A172 (cell line): ENCODE measurements at places on chromosomes 12 and 14. TPM values are rescaled to one million over a fixed set of nuclear protein-coding genes. Genes with fewer than 3 reads are reported as not detected.

DNA sequence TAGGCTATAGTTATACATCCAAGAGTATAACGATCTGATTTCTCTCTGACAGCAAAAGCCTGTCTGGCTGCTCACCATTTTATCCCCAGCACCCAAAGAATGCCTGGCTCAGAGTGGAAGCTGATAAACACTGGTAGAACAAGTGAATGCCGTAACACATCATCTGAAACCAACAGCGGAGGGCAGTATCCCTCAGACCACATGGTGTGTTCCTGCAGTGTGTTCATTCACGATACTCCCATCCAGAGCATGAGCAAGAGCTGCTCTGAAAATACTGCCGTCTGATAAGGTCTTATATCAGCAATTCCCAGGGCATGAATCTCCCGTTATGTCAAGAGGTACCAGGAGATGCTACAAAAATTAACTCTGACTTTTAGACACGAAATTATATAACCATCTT is 95.9 kb downstream of the TTC7B start:
- DNase-seq = no peak

DNA sequence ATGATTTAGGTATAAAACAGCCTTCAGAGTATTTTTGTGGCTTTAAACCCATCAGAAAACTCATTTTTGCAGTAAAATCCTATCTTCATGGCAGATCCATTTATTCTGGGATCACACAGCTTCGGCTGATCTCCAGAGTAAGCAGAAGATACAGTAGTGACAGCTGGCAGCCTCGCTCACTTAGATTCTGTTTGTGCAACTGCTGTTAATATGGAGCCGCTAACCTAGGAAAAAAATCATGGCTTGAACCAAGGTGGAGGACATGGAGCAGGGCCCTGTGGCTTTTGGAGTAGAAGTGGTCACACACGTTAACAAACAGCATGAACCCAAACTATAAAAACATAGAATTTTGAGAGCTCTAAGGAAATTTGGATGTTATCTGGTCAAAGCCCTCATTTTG is 137.2 kb upstream of the ARHGAP5 start:
- no peak for DNase-seq

- no peak for DNase-seq
These were observed 114.7 kb upstream of the FKBP4 start for GRCh38 chr12:2679816-2680675.

The RNASE1 gene
- total RNA-seq = not detected in 2 replicates

The OLR1 gene
- 26.5 and 27.9 TPM in 2 replicates for total RNA-seq

GRCh38 chr14:50254248-50254647 is 22.9 kb upstream of the SOS2 start:
- DNase-seq = no peak

- no peak for DNase-seq
These were observed 238.8 kb downstream of the DACT1 start for GRCh38 chr14:58876608-58877007.

The GZMB gene
- not detected in 2 replicates for total RNA-seq

DNA sequence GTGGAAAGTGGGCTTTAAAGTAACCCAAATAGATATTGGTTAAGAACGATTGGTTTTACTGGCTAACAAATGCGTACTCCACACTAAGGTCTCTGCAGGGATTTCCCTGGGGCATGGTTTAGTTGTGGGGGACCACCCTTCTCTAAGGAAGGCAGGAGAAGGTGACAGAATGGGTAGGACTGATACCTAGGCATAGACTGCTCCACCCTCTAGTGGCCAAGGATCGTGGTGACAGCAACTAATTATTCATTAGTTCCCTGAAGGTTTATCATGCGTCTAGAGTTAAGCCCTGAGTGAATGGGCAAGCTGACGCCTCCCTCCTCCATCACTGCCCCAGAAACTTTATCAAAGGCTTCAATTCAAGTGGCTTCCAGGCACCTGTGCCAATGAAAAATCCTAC is 9.1 kb downstream of the FAM181A start:
- no peak for DNase-seq

The TDRD9 gene
- total RNA-seq = not detected in 2 replicates

GRCh38 chr12:6834873-6835272 is 5.9 kb upstream of the GNB3 start:
- DNase-seq = no peak

The KRT2 gene
- total RNA-seq = not detected in 2 replicates

DNA sequence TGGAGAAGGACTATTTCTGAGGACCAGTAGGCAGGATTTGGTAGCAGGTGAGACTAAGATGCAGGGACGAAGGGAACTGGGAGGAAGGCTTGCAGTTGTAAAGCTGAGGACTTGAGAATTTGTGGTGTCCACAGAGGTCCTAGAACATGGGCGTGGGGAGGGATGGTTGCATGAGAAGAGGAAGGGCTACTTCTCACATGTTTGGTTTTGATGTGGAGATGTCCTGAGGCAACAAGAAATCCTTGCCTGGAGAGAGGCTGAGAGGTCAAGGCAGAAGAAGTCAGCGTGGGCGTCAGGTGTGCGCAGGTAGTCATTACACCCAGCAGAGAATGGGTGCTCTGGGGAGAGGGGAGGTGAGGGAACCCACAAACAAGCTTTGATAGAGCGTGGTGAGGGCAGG is 5.7 kb upstream of the RABGGTA start:
- DNase-seq = no peak

DNA sequence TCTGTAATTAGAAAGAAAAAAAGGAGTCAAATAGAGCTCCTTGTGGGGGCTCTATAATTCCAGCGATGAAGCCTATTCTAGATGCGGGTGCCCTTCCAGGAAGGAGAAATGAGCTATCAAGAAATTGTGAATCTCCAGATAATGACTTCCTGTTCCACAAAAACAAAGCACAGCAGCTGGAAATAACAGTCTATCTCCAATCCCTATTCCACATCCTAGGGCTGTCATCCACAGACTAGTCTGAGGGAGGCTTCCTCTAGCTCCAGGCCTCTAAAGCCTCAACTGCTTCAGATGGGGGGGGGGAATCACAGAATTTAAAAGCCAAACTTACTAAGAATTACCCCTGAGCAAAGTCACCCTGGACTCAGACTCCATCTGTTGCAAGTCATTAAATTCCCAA is 77.4 kb upstream of the GTF2A1 start:
- DNase-seq = no peak

- no peak for DNase-seq
These were observed 50.4 kb downstream of the SLC24A4 start for GRCh38 chr14:92373336-92373735.

The TMEM179 gene
- 0.43 TPM in 1 of 2 replicates, not detected in the other for total RNA-seq

DNA sequence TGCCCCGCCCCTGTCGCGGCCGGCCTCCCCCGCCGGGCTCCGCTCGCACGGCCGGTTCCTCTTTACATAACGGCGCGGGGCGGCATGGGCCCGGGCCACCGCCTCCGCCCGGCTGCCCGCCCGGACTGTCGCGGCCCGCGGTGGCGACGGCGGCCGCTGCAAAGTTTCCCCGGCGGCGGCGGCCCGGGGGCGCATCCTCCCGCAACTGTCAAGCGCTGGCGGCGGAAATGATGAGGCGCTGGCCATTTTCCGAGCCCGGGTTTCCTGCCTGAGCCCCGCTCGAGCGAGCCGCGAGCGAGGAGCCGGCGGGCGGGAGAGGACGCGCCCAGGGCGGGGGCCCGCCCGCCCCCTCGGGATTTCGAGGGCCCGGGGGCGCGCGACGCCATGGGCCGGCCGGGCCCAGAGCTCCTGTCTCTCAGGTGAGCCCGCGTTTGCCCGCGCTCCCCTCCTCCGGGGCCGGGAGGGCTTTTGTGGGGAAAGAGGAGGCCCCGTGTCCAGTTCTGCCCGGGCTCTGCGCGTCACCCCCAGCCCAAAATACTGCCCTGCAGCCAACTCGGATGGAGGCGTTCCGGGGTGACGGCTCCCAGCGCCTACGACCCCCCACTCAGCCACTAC is at the start of gene SH2B3:
SH2B3 (plus strand) TSS at position 65 of the 615 bp plus-strand sequence. CDS start 12,223 bp downstream, outside the sequence.
- no peak for DNase-seq

GRCh38 chr14:80080601-80081000 is 130.7 kb downstream of the DIO2 start:
- no peak for DNase-seq

- DNase-seq = peak; percentile 23
These were observed 60.9 kb upstream of the OR4E1 start for GRCh38 chr14:21734457-21735074.

The KERA gene
- total RNA-seq = not detected in 2 replicates

The OAS1 gene
- 5.1 TPM in 2 replicates for total RNA-seq

DNA sequence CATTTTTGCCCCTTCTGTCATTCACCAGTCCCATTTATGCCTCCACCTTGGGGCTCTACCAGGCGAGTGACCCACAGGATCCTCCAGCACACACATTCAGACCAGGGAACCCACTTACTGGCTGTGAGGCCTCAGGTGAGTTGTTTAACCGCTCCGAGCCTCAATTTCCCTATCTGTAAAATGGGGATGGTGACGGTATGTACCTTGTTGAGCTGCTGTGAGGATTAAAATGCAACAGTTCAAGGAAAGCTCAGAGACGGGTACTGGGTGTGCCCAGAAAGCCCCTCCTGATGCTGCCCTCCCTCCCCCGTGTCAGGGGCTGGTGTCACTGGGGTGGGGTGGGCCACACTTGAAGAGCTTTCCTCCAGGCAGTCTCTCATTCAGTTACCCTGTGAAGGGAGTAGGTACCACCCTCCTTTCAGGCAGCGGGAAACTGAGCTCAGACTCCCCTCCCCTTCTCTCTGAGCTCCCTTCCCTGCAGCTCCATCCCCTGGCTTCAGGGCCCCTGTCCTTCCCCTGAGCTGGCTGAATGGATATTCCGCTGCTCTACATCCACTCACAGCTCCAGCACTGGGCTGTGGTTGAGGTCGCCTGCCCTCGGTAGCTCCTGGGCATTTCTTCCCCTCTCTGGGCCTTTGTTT is 1.4 kb upstream of the SERPINA1 start:
- no peak for DNase-seq

GRCh38 chr12:47193066-47193465 is 113.3 kb upstream of the AMIGO2 start:
- DNase-seq = no peak

DNA sequence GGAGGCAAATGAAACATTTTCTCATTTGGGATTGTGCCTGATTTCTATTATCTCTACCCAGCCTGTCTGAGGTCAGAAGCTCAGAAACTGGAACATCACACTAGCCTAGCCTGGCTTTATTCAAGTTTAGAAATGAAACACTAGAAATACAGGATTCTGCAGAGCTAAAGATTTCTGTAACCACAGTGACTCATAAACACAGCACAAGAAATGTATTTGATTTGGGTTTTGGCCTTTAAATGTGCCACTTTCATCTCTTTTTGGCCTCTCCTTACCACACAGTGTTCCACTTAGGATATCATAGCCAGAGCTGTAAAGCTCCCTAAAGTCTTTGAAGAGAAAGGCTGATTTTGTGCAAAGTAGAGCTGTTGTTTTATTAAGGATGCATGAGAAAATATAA is 307.5 kb downstream of the EMP1 start:
- DNase-seq = no peak

GRCh38 chr12:19220852-19221466 is 91.4 kb downstream of the PLEKHA5 start:
- DNase-seq = peak; percentile 30

The ACSS3 gene
- not detected in 2 replicates for total RNA-seq

- no peak for DNase-seq
These were observed 15.7 kb downstream of the KDM2B start for GRCh38 chr12:121565076-121565475.

DNA sequence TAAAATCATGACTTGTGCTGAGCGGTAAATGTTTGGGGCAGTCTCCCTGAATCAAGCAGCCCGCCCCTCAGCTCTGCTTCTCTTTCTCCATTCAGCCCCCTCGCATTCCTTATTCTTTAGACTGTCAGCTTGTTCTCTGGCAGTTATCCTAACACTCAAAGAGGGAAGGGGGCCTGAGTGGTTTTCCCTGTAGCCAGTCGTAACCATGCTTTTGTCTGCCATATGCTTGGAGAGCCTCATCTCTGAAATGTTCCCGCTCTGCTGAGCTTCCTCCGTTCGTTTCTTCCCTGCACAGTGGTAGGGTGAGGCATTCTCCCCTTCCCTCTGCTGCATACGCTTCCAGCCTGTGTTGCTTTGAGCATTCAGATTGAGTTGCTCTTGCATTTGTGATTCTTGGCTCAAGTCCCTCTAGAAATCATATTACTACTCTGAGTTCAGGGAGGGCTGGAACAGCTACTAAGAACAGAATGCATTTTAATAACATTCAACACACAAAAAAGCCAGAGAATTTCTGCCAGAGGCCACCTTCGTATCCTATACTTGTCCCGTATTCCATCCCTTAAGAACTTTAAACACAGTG is 119.7 kb downstream of the FBXL14 start:
- DNase-seq = peak; percentile 64

The CCDC59 gene
- total RNA-seq = 82.9 and 139 TPM in 2 replicates

The PDE3A gene
- not detected in 2 replicates for total RNA-seq

The PRR4 gene
- total RNA-seq = 0.28 TPM in 1 of 2 replicates, not detected in the other

The KRT78 gene
- total RNA-seq = not detected in 2 replicates

DNA sequence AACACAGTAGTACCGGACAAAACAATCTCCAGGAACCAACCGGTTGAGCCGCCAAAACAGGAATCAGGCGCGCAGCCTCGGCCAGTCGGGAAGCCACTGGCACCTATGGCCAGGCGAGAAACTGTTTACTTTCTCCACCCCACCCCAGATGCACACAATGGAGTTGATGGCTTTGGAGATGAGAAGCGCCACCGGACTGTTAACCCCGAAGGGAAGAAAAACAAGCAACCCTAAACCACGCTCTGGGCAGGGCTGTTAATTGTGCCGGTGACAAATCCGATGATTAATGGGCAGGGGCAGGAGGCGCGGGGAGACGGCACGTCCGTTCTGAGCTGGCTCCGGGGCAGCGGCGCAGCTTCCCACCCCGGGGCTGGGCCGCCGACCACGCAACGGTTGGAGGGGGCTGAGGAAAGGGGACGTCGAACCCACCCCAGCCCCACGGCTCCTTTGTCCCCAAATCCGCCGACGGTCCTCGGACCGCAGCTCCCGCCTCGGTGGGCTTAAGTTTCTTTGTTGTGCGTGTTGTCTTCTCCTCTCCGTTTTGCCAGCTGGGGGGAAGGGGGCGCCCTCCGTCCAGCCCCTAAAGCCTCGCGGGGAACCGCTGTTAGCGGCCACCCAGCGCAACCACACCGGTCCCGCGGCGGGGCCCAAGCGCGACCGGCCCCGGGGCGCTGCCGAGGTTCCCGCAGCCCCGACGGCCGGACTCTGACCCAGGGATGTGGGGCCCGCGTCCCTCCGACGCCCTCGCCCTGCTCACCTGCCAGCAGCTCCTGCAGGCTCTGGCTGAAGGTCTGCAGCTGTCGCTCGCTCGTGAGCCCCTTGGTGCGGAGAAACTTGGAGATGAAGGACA is 790 bp downstream of the BTG1 start:
- peak; percentile 57 for DNase-seq

GRCh38 chr12:69880571-69880970 is 55.5 kb downstream of the MYRFL start:
- DNase-seq = peak; percentile 7

The TMEM52B gene
- total RNA-seq = 3.4 and 10.9 TPM in 2 replicates

The LRRC43 gene
- total RNA-seq = not detected in 2 replicates

GRCh38 chr14:99757331-99758070 is 35.7 kb upstream of the EML1 start:
- peak; percentile 90 for DNase-seq

GRCh38 chr14:89282191-89282590 is 134.8 kb downstream of the FOXN3 start:
- DNase-seq = no peak

The SLC10A1 gene
- total RNA-seq = 0.03 TPM in 1 of 2 replicates, not detected in the other

DNA sequence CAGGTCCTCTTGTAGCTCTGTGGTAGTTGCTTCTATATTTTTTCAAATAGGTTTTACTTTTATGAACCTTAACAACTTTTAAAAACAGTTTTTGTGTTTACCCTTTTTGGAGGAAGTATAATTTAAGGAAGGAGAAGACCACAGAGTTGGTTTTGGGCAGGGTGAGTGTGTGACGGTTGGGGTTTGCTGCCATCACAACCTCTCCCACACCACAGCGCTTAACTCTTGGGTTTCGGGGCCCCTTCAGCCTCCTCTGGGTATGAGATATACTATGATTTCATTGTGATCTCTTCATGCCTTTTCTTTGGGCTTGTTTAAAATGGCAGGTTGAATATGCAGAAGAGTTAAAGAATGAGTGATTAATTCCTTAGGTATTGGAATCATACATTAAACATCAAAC is 228.7 kb upstream of the CRY1 start:
- no peak for DNase-seq
